AG20443 (cell line): ENCODE measurements at places on chromosomes 12 and 14.

- no peak for DNase-seq
Measured at GRCh38 chr14:96979611-96980074, 182.5 kb downstream of the VRK1 start.

GRCh38 chr12:111438481-111438880 lies 32.8 kb downstream of the SH2B3 start:
- no peak for DNase-seq

DNA sequence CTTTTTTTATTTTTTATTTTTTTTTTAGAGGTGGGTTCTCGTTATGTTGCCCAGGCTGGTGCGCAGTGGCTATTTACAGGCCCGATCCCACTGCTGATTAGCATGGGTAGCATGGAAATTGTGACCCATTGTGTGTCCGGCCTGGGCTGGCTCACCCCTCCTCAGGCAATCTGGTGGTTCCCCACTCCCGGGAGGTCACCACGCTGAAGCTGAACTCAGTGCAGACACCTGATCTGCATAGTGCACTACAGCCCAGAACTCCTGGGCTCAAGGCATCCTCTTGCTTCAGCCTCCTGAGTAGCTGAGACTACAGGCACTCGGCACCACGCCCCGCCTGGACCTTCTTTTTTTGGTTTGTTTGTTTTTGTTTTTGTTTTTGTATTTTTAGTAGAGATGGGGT lies 5.5 kb upstream of the CD4 start:
- DNase-seq, result no peak

DNA sequence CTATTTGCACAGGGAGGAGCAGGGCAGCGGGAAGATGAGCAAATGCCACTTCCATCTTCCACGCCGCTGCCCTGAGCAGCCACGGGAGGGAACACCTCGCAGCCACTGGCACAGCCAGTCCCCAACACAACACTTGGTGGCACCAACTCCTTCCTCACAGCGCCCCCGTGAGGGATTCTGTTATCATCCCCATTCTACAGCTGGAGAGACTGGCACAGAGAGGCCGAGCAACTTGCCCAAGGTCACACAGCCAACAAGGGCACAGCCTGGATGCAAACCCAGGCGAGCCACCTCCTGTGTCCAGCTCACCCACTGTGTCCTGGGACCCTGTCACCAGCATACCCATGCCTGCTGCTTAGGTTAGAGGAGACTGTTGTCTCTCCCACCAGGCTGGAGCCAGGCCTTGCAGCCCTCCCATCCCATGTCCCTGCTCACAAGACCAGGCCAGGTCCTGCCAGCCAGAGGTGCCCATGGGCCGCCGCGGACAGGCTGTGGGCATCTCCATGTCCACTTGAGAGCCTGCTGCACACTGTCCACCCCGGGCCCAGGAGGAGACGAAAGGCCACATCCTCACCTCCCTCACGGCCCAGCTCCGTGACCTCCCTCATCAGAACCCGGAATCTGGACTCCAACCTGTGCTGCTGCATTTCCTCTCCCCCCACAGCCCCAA lies 57.0 kb downstream of the NCOR2 start:
- DNase-seq, result no peak

GRCh38 chr12:80988986-80989385 lies 51.3 kb upstream of the LIN7A start:
- no peak for DNase-seq

- DNase-seq, result no peak
Measured at GRCh38 chr14:33711811-33712216, 239.1 kb downstream of the EGLN3 start.

DNA sequence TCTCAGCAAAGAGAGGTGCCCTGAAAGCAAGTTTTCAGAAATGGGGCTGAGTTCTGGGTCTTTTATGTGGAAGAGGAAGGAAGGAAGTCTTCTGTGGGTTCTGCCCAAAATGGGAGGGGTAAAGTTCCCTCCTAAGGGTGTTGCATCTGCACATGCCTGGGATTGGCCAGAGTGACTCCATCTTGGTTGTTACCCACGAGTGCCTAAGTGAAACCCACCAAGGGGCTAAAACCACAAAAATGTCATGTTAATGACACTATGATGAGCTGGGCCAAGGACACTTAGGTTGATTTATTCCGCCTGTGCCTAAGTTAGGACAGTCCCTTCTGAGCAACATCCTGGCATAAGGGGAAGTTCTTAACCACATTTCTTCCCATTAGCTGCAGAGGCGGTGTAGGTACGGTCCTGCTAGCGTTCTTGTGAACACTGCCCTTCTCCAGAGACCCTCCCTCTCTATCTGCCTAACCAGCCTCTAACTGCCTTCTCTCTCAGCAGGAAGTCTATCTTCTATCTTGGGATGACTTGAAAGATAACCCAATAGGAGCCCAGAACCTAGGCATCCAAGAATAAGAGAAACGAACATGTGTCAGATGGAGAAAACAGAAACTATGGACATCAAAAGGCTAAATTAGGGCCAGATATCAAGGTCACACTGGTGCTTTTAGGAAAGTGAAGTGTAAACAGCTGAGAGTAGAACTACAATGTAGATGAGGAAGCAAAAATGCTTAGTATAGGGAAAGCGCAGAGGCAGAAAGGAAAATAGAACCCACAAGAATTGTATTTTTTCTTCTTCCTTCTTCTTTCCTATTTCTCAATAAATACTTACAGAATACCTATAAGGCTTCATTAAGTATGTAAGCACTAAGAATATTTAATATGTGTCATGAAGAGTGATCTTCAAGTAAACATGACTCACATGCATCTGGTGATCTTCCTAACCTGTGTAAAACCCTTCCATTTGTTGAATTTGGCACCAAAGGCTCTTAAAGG lies 104.2 kb upstream of the AMN1 start:
- DNase-seq, result no peak

- DNase-seq, result no peak
Measured at GRCh38 chr14:75803765-75804164, 142.7 kb downstream of the TTLL5 start.

DNA sequence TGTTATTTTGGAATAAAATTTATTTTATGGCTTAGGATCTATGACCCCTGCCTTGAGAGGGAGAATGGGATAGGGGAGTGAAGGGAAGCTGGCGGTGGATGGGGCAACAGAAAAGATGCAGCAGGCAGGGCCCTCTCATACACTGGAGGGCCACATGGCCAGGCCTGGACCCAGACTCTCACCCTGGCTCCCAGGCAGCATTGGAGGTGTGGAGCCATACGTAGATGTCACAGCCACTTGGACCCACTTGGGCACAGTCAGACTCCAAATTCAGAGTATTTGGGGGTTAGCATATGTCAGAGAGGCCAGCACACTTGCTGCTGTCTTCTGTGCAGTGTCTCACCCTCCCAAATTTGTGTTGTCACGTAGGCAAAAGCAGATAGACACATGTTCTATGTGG lies 6.5 kb downstream of the NAB2 start:
- peak; percentile 2 for DNase-seq

- no peak for DNase-seq
Measured at GRCh38 chr14:64573109-64573508, 23.3 kb downstream of the PPP1R36 start.

DNA sequence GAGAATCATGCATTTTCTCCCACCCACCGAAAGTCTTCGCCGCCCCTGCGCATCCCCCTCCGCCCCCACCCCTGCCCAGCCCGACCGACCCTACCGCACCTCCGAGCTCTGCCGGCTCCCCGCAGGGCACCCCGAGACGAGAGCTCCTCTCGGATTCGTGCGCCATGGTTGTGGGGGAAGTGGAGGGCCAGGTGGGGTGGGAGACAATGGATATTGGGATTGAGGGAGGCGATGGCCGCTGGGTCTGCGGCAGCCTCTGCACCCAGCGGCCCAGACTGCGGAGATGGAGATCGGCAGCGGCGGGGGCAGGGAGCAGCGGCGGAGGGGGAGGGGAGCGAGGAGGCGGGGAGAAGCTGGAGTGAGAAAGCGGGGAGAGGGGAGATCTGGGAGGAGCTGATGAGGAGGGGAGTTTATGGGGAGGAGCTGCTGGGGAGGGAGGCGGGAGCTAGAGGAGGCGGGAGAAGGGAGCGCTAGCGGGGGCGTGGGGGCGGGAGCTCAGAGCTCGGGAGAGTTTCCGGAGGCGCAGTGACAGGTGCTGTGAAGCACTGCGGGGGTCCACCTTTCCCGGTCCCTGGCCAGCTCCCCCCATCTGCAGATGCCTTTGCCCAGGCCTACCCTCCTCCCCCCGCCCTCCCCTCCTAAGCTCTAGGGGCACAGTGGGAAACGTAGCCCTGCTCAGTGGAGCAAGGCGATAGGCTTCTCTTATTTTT lies at the start of gene SALL2:
SALL2 (minus strand) TSS at position 385 of the 710 bp plus-strand sequence; CDS start at position 166, 219 bp downstream.
- peak; percentile 57 for DNase-seq

- DNase-seq, result no peak
Measured at GRCh38 chr14:72675126-72675525, 218.8 kb downstream of the DPF3 start.

DNA sequence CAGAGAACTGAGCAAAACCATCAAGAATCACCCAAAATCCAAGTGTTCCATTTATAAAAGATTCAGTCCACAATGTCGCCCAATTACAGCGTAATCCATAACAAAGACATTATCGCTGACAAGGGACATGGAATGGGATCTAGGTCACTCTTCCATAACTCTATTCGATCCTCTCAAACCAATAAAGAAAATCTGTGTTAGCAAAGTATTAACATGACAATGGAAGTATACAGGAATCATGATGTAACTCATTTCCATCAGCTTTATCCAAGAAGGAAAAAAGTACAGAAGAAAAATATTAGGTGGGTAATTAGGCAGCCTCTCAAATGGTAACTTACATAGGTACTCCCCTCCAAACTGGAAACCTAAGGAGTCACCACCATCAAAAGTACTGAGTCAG lies 4.9 kb downstream of the ZFYVE1 start:
- DNase-seq, result no peak

GRCh38 chr12:26278266-26278665 lies 82.9 kb downstream of the SSPN start:
- DNase-seq, result no peak

DNA sequence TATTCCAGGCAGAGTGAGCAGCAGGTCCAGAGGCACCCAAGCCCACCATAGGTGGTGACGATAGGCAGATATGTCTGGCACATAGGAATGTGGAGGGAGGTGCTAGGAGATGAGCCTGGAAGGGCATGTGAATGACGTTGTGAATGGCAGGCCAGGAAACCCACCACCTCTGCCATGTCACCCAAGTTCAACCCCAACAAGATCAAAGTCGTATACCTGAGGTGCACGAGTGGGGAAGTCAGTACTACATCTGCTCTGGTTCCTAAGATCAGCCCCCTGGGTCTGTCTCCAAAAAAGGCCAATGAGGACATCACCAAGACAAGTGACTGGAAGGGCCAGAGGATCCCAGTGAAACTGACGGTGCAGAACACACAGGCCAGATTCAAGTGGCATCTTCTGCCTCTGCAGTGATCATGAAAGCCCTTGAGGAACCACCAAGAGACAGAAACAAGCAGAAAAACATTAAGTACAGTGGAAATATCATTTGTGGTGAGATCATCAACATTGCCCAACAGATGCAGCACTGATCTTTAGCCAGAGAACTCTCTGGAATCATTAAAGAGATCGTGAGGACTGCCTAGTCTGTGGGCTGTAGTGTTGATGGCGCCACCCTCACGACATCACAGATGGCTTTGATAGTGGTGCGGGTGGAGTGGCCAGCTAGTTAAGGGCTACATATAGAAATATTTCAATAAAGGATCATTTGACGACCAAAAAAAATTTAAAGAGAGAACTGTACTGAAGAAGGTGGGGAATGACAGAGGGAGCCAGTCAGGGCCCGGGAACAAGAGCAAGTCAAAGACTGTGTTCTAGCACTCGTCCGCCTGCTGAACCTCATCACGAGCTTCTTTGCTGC lies 99.7 kb downstream of the ZFP36L1 start:
- peak; percentile 66 for DNase-seq

GRCh38 chr12:27020761-27021160 lies 1.6 kb upstream of the MED21 start:
- no peak for DNase-seq

DNA sequence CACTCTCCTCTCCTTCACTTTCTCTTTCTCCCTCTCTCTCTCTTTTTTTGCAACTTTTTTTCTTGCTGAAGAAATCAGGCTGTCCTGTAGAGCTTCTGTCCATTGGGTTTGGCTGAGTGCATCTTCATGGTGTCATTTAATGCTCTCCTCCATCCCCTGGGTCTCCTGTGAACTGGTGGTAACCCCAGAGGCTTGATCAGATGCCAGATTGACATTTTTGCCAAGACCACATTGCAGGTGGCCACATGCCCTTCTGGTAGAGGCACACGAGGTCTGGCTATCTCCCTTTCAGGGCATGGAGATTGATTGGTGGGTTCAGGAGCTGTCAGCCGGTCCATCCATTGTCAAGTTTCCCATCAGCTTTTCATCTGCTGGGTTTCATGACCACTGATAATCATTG lies 188.3 kb upstream of the MYL2 start:
- DNase-seq, result no peak

GRCh38 chr12:118581371-118581770 lies 205.0 kb downstream of the SUDS3 start:
- no peak for DNase-seq

- no peak for DNase-seq
Measured at GRCh38 chr12:46516238-46516932, 143.8 kb upstream of the SLC38A2 start.

- no peak for DNase-seq
Measured at GRCh38 chr12:44021471-44021971, 185.6 kb downstream of the TMEM117 start.

DNA sequence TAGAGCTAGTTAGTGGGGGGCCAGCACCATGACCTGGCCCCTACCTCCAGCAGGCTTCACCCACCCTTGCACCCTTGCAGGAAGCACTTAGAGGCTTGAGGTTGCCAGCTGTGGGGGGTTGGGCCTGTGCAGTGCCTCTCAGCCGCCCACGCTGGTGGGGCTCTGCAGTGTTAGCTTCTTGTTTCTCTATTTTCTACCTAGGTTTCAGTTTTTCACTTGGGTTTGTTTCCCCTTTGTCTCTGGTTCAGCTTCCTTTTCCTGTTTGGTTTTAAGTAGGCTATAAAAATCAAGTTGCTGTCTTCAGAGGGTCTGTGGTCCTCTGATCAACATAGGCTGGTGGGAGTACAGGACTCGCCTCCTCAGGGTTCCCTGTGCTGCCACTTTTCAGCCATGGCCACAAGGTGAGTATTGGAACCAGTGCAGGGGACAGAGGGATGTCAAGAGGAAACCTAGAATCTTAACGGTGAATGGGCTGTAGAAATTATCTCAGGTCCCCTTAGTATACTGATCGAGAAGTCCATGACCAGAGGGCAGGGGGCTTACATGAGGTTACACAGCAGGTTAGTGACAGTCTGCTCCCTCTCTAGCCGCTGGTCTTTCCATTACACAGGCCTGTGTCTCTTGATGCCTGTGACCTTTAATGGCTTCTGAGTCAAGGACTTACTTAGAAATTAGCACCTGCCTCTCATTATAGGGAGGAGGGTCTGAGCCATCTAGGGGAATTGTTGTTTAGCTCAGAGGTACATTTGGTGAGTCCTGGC lies at the start of gene EVL:
EVL (plus strand) TSS at position 312 of the 761 bp plus-strand sequence; CDS start at position 391, 79 bp downstream.
- no peak for DNase-seq

DNA sequence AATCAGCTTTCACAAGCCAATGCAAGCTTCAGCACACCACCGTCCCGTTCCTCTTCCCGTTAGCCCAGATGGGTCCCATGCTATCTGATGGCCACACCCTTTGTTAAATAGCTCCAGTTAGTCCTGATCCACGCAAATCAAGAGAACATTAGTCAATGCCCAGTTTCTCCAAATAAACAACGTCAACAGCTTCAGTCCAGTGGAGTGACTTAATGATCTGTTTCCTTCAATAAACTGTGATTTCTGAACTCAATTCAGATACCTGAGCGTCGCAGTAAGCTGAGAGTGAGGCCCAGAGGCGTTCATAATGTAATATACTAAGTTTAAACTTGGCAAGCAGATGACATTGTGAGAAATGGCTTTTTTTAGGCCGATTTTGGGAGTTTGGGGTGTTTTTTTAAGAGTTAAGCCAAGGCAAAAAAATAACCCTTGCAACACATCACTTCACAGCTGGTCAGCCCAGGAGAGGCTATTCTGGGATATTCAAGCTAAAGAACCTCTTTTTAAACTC lies 112.3 kb downstream of the ZFP36L1 start:
- DNase-seq, result peak; percentile 46
